Left ventricle myocardium superior (tissue), 1 donor: ENCODE measurements at places on chromosomes 11 and 22. TPM values are rescaled to one million over a fixed set of nuclear protein-coding genes. Genes with fewer than 3 reads are reported as not detected.

The SCGB1D2 gene
- total RNA-seq, result 4.0 TPM

The SNX32 gene
- total RNA-seq, result not detected

The GVQW3 gene
- total RNA-seq, result 2.3 TPM

GRCh38 chr11:125514336-125515101 is 18.5 kb upstream of the FEZ1 start:
- no peak for DNase-seq

DNA sequence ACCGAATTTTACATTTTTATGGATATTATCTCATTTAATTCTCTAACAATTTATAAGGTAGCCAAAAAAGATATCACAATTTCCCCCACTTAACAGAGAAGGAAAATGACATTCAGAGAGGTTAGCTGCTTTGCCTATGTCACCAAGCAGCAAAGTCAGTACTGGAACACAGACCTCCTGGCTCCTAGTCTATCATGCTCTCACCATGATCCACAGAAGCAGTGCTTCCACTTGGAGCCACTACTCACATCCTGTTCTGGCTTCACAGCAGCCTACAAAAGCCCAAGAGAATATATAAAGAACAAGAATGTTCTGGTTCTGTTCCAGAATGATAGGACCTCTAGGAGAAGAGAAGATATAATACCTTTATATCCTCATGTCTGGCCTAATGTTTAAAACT is 59.5 kb upstream of the SCUBE2 start:
- no peak for DNase-seq

DNA sequence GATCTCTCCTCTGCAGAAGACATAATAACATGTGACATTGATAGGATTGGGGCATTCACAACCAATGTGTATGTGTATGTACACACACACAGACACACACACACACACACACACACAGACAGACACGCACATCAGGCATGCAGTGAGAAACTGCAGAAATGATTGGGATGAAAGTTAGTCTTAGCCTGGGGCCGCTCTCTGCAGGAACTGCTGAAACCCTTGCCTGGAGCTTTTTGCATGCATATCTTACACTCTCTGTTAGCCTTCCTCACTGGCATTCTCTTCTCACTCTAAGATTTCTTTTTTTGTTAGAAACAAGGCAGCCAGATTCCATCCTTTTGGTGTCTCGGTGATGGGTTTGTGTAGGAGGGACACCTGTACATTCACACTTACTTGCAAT is 337.9 kb downstream of the NELL1 start:
- DNase-seq, result no peak

GRCh38 chr11:96215826-96216225 is 127.2 kb downstream of the MAML2 start:
- DNase-seq, result no peak

DNA sequence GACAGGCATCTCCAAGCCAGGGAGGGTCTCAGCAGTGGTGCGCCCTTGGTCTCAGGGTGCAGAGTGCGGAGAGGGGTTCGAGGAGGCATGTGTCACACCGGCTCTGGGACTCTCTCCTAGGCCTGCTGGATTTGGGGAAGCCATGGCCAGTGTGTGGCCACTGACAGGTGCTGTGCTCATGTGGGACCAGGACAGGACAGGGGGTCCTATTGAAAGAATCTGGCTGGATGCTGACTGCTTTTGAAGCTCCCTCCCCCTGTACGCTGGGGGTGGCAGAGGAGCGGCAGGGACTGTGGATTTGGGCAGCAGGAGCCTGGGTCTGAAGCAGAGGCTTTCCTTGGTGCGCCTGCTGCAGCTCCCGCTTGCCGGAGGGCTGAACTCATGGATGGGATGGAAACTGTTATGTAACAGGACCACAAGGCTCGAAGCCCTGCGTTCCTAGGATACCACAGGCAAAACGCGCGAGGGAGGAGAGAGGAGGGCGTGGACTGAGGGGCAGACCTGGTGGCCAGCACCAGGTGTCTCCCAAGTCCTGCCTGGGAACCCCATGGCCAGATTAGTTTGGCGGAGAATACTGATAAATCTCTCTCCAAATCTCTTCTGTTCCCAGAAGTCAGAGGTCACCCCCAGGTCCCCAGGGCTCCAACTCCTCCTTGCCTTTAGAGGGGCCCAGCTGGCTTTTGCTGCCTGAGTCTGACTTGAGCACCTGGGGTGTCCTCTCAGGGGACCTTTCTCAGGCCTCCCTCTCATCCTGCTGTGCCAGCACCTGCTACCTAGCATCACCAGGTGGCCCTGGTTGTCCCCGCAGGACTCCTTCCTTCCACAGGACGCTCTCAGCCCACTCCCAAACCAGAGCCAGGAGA is 13.8 kb upstream of the TEF start:
- peak; percentile 69 for DNase-seq

GRCh38 chr11:66665369-66665768 is 12.3 kb downstream of the RBM4B start:
- DNase-seq, result no peak

DNA sequence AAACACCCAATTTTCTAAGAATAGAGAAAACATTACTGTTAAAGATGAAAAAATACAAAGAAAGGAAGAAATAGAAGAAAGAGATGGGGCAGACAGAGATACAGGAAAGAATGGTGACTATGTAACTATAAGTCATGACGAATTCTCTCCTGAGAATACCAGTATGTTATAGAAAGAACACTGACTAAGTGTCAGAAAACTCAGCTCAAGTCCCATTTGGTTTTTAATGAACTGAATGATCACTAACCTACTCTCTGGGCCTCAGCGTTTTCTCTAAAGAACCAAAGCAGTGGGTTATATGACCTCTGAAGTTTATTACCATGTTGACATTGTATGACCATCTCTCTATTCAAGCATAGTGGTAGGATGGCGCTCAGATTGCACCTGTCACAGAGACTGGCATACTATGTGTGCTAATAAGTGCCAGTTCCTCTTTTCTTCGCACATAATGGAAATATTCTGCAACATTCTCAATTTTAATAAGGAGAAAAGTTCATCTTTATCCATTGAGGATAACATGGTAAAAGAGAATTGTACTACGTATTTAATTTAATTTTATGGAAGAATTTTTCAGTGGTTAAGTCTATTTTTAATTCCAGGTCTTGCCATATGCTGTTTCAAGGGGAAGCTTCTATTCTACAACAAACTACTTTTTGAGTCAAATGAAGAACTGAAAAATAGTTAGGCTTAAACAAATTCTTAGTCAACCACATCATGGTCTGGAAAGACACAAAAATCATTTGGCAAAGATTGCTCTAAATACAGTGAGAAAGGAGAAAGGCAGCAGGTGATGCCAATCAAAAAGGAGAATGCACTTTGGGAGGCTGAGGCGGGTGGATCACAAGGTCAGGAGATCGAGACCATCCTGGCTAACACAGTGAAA is 25.0 kb upstream of the EED start:
- no peak for DNase-seq

DNA sequence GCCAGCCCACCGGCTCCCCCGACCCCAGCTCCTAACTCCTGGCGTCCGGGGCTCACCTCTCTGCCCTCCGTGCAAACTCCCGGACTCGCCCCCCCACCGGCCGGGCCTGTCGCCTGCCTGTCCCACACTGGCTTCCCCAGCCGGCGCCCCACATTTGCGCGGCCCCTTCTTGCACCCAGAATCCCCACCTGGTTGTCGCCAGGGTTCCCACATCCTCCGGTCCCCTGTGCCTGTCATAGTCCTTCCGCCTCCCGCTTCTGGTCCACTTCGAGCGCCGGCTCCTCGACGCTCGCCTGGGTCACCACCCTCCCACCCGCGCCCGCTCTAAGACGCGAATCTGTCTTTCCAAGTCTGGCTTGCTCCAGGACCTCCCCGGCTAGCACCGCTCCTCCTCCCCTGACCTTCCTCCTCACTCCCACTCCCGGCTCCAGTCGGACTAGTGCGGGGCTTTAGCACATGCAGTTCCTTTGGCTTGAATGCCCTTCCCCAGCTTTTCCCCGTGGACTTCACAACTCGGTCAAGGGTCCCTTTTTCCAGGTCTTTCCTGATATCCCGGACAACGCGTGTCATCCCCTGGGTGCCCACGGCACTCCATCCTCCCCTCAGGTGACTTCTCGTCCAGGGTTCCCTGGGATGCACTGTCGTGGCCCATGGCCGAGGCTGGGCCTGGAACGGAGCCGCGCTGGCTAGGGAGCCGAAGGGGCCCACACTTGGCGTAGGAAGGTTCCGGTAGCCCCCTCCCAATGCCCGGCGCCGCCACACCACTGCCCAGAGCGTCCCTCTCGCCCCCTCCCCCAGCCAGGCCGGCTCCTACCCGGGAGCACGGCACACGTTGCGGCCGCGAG is 635 bp downstream of the SCARF2 start:
- peak; percentile 49 for DNase-seq

- peak; percentile 46 for DNase-seq
Measured at GRCh38 chr11:114228435-114229411, 67.5 kb upstream of the NNMT start.
